ENCODE measurements at places on chromosomes 13 and 19.

DNA sequence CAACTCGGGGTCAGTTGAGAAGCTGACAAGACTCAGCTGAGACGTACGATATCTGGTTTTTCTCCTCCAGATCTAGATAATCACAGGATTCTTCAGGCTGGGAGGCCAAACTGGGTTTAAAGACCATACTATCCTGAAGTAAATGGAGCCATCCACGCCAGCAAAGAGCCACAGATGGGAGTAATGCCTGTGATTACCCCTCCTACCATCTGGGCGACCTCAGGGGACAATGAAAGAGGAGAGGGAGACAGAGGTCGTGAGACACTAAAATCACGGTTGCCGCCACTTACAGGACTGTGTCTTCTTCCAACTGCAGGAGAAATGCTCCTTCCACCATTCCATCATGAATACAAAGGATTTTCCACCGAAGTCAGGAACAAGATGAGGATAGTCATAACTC lies 3.1 kb upstream of the NLRP13 start:
- no peak for DNase-seq

GRCh38 chr13:102769679-102770078 lies 3.9 kb downstream of the TEX30 start:
- no peak for DNase-seq

DNA sequence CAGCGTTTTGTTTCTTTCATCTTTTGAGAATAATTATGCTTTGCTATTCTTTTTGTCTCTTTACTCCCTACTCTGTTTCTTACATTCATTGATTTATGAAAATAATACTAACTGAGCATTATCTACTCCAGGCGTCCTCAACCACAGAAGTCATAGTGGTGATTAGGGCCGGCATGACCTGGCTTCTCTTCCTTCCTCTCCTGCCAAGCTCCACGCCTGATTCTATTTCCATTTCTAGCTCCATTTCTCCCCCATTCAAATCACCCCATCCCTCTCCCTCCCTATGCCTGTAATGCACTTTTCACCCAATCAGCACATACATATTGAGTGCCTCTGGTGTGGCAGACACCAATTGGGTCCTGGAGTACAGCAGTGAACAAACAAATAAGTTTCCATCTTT lies 183.2 kb upstream of the GPR12 start:
- DNase-seq = no peak

- DNase-seq = no peak
These were observed 3.3 kb upstream of the GPR183 start for GRCh38 chr13:99310382-99311031.

DNA sequence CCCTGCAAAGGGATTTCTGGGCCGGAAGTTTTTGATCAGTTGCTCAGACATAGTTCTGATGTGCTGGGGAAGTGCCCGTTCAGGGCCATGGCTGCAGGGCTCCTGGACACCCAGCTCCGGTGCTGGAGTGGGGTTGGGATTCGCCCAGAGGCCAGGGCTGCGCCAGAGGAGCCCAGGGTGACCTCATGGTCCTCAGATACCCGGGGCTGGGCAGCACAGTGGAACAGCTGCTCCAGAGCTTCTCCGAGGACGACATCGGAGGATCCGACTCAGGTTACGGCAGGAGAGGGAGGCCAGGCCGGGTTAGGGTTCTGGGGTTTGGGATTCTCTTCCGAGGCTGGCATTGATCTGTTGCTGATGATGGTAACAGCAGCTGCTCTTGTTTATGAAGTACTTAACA lies 20.9 kb downstream of the CARM1 start:
- DNase-seq = no peak

GRCh38 chr13:33244210-33244906 lies 41.2 kb downstream of the STARD13 start:
- no peak for DNase-seq

- DNase-seq = no peak
These were observed 1887.4 kb downstream of the PCDH9 start for GRCh38 chr13:65342541-65343337.

DNA sequence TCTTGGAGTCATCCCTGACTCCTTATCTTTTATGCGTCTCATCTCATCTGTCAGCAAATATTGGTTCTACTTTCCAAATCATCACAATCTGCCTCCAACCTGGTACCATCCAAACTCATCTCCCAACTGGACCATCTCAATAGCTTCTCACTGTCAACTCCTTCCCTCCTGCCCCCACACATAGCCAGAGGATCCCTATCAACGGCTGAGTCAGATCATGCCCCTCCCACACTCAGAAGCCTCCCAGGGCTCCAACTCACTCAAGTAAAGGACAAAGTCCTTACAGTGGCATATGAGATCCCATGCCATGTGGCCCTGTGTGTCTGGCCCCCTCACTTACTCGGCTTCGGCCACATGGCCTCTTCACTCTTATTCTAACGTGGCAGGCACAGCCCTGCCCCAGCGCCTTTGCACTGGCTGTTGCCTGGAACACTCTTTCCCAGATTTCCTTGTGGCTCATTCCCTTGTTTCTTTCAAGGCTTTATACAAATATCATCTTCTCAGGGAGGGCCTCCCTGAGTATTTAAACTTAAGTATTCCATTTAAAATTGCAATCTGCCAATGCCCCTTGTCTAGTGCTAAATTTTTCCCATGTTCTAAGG lies 4.3 kb downstream of the SPRED3 start:
- DNase-seq = no peak
